CD4-positive, alpha-beta T cell treated with Interleukin-1 beta for 1 hour (primary cell): ENCODE measurements at places on chromosomes 6 and 20.

DNA sequence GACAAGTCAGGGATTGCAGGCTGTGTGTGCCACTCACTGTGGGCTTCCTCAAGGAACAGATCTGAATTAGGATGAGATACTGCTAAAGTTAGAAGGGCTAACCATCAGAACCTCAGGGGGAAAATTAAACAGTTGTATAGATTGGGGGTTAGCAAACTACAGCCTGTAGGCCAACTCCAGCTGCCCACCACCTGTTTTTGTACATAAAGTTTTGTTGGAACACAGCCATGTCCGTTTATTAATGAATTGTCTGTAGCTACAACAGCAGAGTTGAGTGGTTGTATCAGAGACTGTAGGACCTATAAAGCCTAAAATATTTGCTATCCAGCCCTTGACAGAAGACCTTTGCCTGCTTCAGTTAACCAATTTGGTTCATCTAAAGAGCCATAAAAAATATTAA, 127.2 kb upstream of the ECI2 start:
- no peak for DNase-seq

DNA sequence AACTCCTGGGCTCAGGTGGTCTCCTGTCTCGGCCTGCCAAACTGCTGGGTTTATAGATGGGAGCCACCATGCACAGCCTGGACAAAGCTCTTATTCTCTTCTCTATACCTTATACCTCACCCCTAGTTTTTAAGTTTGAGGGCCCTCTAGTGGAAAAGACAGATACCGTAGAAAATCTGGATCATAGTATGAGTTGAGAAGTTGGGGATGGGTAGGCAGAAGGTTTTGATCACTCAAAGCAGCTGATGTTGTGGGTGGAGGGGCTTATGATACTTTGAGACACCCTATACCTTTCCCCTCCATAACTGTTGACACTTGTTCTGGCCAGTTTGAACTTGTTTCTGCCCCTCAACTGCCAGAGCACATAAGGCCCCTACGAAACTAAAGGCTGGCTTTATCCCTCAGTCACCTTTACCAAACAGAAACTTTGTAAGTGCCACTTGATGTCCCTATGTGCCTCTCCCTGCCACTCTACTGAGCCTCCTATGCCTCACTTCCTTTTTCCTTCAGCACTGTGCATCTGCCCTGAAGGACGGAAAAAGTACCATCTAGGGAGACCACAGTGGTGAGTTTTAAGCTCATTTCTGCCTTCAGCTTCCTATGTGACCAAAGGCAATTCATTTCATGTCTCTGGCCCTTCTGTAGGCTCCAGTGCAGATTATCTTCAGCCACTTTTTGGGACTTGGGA, 28.6 kb downstream of the RALY start:
- peak; percentile 7 for DNase-seq

DNA sequence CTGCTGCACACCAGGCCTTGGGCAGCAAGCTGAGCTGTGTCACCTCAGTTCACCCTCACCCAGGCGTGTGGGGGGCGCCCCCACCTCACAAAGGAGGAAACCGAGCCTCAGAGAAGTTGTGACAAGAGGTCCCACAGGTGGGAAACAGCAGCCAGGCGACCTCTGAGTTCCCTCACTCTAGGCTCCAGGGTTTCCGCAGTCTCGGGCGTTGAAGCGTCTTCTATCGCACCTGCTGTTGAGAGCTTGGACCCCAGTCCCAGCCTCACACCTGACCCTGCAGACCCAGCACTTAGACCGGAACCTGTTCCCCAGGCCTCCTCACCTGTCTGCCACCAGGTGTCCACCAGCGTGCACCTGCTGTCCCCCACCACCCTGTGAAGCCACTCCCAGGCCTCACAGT, 22.3 kb upstream of the APMAP start:
- no peak for DNase-seq

DNA sequence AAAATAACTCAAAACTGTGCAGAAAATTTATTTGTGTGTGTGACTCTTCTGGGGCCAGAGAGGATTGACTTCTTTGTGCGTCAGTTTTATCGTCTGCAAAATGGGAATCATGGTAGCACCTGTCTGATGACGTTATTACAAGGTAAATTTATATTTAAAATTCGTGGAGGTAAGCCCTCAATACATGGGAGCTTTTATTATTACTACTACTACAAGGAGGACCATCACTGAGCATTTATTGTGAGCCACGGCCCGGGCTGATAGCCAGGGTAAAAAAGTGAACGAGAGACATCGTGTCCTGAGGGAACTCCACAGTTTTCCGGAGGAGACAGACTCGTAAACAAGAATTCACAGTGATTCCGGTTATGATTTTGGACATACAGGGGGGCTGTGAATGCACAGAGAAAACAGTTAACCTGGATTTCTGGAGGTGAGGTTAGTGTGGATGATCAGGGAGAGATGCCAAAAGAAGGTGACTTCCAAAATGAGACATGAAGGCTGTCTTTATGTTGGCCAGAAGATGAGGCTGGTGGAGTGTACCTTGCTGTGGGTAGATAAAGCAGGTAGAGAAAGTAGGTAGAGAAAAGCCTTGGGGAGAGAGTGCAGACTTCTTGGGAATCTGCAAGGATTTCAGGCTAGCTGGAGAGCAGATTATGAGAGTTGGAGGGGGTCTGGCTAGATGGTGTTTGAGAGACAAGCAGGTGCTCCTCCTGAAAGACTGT, 10.6 kb upstream of the SERINC3 start:
- no peak for DNase-seq

- DNase-seq, result no peak
Measured at GRCh38 chr6:3446184-3446583, 10.7 kb downstream of the SLC22A23 start.

GRCh38 chr20:50737352-50737751, 6.0 kb downstream of the PARD6B start:
- DNase-seq, result no peak

DNA sequence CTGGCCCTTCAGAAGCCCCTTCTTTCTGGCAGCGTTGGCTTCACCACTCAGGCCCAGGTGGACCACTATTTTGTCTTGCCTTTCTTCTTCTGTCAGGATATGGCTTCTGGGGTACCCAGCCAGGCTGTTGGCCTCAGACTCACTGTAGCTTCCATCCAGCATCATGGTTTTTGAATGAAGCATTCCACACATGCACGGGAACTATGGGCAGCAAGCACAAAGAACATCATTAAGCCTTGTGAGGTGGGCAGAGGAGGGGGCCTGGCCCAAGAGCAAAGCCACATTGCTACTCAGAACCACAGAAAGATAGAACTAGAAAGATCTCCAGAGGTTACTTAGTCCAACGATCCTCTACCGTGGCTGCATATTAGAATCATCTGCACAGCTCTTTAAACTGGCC, 40.6 kb upstream of the GABRR1 start:
- no peak for DNase-seq

DNA sequence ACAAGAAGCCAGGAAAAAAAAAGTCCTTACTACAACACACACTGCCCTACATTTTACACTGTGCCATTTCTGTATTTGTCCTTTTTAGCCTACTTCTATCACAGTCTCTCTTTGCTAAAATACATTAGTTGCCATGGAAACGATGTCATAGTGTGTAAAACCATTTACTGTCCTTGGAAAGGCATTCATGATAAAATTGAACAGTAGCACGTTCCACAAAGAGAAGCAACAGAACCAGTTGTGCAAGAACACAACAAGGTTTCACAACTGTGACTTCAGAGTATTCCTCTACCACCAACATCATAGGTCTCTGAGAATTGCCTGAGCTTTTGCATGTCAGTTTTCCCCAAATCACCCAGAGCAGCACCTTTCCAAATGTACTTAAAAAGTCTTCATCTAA, 20.5 kb downstream of the FYN start:
- no peak for DNase-seq

- no peak for DNase-seq
Measured at GRCh38 chr6:106591111-106591825, 38.0 kb downstream of the RTN4IP1 start.

DNA sequence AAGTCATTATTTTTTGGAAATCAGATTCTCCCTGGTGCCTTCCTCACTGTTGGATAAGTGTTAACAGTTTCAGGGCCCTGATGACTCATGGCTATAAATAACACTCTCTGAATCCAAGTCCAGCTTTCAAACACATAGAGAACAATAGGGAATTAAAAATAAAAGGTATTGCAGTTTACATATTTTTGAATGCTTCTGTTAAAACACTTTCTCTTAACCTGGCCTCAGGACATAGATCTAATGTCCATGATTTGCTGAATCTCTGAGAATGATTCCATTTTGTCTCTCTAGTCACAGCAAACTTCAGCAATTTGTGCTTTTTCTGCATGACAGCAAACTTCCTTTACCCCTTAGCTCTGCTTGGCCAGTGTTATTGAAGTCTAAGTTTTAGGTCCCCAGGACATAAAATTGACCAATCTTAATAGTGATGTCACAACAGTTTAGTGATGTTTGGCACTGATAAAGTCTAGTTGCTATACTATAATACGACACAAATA, 1192.4 kb upstream of the CITED2 start:
- no peak for DNase-seq

- no peak for DNase-seq
Measured at GRCh38 chr20:61803915-61804751, 261.5 kb downstream of the TAF4 start.

DNA sequence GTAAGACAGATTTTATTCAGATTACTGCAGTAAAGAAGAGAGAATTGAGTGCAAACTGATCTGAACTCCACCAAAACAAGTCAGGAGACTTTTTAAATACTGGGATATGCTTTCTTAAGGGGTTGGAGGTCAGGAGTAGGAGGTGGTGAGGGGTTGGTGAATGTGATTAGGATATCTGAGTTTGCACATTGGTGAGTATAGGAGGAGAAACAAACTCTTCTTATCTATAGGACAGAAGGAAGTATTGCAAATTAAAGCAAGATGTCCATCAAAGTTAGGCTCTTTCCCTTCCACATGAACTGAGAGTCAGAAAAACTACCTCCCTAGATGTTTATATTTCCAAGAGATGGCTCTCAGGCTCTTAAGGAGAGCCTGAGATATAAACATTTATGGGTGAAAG, 114.6 kb upstream of the HTR1E start:
- no peak for DNase-seq

DNA sequence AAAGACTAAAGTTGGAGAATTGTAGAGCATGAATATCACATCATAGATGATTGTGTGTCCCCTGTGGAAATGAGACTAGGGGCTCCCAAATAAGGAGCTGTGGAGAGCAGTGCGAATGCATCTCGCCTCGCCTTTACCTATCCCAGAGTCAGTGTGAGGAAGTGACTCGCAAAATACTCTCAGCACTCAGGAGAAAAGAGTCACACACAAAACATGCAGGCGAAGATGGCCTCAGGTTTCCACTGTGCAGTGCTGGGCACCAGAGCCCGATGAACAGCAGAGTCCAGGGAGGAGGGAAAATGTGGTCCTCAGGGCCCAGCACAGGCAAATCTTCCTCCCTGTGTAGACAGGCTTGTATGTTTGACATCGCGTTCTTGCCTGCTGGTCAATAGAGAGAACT, 126.5 kb upstream of the AFDN start:
- DNase-seq, result no peak
